AG04450 (cell line): ENCODE measurements at places on chromosomes 2 and 18. TPM values are rescaled to one million over a fixed set of nuclear protein-coding genes. Genes with fewer than 3 reads are reported as not detected.

GRCh38 chr2:107688135-107688534, 138.6 kb upstream of the RGPD4 start:
- no peak for DNase-seq

DNA sequence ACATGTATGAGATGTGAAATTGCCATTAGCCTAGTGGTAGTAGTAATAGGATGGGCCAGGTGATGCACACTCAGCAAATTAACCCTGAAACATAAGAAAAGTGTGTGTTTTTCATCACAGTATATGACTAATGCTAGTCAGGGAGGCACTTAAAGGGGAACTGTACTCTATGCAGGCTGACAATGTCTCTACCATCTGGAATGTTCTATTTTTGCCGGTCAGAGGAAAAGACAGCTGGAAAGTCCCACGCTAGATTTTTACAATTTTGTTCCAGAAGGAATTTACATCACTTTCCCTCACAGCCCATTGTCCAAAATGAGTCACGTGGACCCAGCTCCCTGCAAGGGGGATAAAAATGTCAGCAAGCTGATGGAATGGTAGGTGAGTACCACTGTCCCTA, 746.3 kb upstream of the CHAC2 start:
- DNase-seq = peak; percentile 62

DNA sequence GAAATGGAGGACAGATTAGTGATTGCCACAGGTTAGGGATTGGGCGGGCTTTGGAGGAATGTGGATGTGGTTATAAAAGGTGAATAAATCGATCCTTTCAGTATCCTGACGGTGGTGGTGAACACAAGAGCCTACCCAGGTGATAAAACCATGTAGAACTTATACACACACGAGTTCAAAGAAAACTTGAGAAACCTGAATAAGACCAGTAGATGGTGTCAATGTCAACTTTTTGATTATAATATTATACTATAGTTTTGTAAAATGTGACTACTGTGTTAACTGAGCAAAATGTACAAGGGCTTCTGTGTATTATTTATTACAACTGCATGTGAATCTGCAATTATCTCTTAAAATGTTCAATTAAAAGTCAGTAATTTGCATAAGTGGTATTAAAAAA, 136.3 kb downstream of the ERBB4 start:
- DNase-seq = no peak

- DNase-seq = no peak
These were observed 150.9 kb upstream of the SERTAD2 start for GRCh38 chr2:64804651-64805050.

DNA sequence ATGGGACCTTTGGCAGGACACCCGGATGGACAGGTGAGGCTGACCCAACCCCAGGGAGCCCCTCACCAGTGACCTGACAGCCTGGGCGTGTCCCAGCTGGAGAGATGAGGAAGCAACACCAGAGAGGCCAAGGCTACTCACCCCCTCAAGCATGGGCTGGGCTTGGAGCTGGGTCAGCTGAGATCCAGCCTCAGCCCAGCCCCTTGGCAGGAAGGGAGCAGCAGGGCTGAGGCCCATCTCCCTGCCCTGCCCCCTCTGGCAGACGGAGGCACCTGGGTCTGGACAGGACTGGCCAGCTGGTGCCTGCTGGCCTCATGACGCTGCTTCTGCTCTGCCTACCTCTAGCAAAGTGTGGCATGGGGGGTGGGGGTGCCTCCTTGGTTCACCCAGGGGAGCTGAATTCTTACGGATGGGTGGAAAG, 37.8 kb downstream of the HS6ST1 start:
- DNase-seq = no peak

- no peak for DNase-seq
These were observed 207.1 kb downstream of the NDUFA10 start for GRCh38 chr2:239818086-239818485.

- no peak for DNase-seq
These were observed 150.6 kb downstream of the RIF1 start for GRCh38 chr2:151560289-151560688.

DNA sequence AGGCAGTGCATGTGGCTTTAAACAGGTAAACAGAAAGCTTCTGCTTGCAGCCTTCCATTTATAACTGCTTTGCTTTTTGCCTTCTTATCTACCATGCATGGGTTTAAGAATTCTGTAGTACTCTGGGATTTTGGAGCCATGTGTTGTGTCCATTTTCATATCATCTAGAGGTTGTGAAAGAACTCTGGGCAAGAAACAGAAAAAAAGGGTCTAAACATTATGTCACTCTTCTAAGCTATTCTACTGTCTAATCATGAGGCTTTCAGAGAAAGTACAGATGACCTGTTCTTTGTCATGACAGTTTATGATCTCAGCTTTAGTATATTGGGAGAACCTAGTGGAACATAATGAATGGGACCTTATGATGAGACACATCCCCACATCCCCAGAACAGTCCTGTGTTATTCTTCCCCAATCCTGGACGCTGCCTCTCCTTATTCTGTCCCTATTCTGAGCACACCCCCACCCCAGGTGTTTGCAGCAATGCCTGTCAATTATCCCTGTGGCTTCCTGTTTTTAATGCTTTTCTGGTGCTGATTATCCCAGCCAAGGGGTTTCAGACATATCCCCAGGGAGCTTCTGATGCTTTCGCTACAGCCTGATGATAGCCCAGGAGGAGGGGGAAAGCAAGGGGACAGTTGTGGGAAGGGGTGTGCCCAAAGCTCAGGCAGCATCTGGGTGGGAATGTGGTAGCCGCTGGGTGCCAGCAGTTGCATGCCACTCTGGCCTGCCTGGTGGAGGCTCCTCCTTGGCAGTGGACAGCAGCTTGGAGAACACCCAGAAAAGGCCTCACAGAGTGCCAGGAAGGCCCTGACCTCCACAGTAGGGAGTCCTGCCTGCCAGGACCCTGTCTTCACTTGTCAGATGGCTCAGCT, 169.5 kb upstream of the MAP3K20 start:
- no peak for DNase-seq

Gene SGO2
- 3.7 and 8.4 TPM in 2 replicates for polyA plus RNA-seq

- no peak for DNase-seq
These were observed 87.2 kb downstream of the LNPK start for GRCh38 chr2:175914846-175915245.

Gene OXER1
- 0.27 and 0.37 TPM in 2 replicates for polyA plus RNA-seq
